COR-L47 (cell line): ENCODE measurements at places on chromosomes 16 and 17.

DNA sequence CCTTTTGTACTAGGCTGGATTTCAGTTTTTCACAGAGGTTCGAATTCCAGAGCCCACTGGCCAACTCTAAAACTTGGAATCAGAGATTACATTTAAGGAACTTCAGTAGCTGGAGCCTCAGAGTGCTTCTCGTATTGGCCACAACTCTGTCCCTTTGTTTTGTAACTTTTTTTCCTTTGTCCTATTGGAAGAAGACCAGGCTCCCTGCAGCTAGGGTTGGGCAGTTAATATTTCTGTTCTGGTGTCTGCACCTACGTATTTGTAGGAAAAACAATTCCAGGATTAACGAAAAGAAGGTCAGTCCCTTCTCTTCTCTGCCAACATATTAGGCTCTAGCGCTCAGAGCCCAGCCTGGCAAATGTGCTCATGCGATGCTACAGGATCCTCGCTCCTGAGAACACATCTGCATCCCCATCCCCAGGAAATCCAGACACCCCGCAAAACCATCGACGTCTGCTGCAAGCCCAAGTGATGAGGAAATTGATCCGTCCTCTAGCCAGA, 1.9 kb downstream of the CDH11 start:
- no peak for DNase-seq

DNA sequence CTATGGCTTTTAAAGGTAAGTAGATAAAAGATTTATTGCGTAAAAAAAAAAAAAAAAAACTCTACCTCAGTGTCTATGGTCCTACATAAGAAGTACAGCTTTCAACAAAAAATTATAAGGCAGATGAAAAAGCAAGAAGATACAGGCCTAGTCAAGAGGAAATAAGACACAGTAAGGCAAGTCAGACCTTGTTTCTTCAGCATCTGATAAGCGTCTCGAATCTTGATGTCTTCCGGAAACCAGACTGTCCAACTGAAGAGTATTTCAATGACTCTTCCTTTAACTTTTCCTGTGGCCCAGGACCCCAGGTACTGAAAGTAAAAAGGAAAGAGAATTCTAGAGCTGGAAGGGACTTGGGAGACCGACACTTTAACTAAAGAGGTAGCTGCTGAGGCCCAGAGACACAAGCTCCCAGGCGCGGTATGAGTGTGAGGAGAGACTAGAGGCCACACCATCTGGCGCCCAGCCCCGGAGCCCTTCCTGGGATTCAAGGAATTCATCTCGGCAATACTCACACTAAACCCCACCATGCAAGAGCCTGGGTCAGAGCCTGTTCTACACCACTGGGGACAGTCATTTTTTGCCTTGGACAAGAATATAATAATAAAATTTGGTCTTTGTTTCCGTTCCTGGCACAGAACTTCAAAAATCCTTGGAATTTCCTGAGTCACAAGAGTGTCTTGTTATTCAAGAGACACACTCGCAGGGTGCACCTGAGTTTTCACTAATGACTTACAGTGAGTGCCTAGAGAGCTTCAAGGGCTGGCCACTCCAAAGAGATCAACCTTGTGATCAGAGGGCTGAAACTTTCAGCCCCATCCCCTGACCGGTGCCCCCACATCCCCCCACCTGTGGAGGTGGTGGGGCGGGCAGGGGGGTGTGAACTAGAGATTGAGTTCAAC, 18.6 kb downstream of the GGA2 start:
- DNase-seq: no peak

GRCh38 chr16:48862087-48862532, 252.1 kb upstream of the N4BP1 start:
- DNase-seq: no peak

- DNase-seq: no peak
Measured at GRCh38 chr16:73126525-73126853, 78.6 kb upstream of the ZFHX3 start.

- no peak for DNase-seq
Measured at GRCh38 chr16:381789-382717, at the start of gene PGAP6. TSS of gene PGAP6 (minus strand) at chr16:381978. CDS start at chr16:381821, 157 bp downstream.

- peak; percentile 82 for DNase-seq
Measured at GRCh38 chr17:43398724-43399595, at the start of gene ARL4D. TSS of gene ARL4D (plus strand) at chr17:43398993. CDS start at chr17:43399733, 740 bp downstream.

GRCh38 chr16:78494674-78495073, 395.2 kb downstream of the WWOX start:
- DNase-seq: no peak

GRCh38 chr16:75218256-75219076, at the start of gene CTRB1:
TSS of gene CTRB1 (plus strand) at chr16:75218988. CDS start at chr16:75219008, 20 bp downstream.
- DNase-seq: no peak

DNA sequence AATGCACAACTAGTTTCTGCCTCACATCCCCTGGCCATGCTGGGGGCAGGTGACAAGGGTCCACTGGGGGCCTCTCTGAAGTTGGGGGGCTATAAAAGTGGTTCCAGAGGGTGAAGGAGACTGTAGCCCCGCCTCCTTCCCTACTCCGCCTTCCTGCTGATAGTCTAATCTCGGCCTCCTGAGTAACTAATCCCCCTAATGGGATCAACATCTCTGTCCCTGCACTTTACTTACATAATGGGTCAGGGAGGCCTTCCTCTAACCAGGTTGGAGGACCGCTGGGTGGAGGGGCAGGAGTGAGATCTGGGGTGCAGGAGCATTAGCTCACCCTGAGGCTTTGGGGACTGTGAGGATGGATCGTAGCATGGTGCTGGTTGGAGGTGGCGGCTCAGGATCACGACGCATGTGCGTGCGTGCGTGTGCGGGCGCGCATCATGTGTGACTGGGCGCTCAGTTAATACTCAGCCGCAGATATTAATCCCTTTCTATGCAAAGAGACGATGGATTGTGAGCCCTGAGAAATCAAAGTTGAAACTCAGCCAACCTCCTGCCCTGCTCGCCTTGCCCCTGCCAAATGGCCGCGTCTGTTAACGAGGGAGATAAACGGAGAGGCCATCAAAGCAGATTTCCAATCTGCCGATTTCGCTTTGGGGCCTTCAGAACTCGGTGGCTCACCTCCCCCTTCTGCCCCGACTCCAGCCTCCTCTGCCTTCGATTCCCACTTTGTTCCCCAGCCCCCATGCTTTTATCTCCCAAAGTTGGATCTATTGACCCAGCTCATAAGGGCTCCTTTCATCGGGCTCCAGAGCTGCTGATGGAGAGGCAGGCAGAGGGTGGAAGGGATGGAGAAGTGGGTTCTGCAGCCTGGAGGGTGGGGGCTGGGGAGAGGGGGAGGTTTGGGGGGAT, 107.3 kb downstream of the SDK2 start:
- no peak for DNase-seq

- no peak for DNase-seq
Measured at GRCh38 chr17:67532326-67532871, 155.3 kb downstream of the PITPNC1 start.

DNA sequence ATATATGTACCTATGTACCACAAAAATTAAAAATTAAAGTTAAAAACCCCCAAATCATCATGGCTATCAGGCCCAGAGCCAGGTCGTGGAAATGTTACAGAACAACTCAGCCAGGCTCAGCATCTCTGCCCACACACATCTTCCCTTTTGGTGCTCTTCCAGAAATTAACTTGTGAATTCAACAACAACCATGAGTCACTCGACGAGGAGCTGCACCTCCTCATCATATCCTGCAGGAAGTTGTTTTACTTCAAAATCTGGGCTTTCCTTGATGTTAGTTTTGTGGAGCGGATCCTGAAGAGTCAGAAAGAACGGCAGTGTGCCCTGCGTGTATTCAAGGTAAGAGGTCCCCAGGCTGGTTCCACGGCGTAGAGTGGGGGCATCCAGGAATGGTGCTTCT, 10.6 kb downstream of the FBXO39 start:
- DNase-seq: no peak

GRCh38 chr16:64167936-64168335, 953.9 kb downstream of the CDH11 start:
- no peak for DNase-seq

DNA sequence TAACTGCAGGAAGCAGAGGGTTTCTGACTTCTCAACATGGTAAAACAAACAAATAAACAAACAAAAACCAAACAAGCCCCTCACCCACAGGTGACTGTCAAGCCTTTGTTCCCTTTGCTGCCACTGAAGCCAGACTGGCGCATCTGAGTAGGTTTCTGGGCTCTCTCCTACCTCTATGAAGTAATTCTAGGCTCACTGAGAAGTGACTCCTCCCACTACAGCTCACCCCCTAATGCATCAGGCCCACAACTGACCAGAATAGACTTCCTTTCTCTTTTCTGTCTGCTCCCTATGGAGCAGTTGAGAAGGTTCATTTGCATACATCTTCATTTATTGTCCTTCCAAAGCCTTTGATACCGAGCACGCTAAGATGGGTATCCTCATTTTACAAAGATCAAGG, 77.0 kb upstream of the CCL2 start:
- no peak for DNase-seq

DNA sequence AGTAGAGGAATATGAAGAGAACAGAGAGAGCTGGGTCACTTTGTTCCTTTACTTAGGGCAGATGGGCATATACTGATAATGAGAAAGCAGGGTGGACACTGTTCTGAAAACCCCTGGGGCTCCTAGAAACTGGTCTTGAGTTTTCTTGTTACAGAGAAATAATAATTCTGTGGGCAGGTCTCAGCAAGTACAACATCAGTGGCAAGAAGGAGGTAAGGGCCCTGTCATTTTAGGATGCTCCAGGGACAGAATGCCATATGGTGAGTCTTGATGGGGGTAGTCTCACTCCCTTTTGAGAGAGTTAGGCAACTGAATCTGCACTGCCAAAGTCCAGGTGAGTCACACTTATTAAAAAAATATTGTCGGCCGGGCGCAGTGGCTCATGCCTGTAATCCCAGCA, 102.3 kb downstream of the KCNJ2 start:
- DNase-seq: no peak

DNA sequence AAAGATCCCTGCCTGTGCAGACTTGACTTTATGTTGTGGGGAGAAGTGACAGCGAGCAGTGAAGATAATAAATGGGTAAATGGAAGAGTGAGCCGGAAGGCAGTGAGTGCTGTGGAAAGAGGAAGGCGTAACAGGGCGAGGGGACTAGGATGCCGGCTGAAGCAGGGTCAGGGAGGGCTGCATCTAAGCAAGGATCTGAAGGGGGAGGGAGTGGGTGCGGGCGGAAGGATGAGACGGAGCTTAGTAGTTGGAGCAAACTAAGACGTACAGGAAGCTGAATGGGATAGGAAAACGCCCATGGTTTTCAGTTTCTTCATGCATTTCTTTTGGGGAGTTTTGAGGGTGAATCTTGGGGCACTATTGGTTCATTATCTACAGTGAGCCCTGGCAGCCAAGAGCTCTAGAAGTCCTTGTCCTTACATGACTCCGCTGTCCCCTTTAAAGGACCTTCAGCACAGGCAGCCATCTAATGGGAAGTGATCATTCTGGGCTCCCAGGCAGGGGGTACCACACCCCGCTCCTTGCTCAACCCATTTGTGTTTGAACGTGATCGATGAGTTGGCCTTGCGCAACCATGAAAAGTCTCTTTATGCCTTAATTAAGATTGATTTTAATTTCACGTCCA, 10.4 kb upstream of the NAT9 start:
- DNase-seq: no peak

DNA sequence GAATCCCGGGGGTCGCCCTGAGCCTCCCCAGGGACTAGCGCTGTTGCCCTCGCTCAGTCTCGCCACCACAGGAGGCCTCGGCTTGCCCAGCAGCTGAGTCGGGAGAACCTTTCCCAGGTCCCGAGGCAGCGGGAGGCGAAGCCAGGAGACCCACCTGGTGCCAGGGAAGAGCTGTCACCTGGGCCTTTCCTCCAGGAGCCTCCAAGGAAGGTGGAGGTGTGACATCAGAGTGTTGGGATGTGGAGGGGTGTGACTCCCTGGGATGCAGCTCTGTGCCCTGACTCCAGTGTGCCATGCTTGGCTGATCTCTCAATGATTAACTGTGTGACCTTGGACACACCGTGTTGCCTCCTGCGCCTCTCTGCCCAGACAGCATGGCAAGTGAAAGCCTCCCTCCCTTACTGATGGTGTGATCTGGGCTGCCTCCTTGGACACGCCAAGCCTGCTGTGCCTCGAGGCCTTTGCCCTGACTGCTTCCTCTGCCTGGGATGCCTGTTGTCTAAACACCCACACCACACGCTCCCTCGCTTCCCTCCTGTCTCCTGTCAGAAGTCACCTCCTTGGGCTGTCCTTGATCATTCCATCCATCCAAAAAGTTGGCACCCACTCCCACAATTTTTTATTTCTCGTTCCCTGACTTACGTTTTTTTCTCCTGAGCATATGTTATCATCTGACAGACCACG, 88.0 kb downstream of the CMIP start:
- DNase-seq: no peak

- DNase-seq: peak; percentile 69
Measured at GRCh38 chr16:75789237-75789636, 62.9 kb upstream of the CPHXL start.
